Suprapubic skin (tissue), 4 donors: ENCODE measurements at places on chromosomes 2 and 18.

DNA sequence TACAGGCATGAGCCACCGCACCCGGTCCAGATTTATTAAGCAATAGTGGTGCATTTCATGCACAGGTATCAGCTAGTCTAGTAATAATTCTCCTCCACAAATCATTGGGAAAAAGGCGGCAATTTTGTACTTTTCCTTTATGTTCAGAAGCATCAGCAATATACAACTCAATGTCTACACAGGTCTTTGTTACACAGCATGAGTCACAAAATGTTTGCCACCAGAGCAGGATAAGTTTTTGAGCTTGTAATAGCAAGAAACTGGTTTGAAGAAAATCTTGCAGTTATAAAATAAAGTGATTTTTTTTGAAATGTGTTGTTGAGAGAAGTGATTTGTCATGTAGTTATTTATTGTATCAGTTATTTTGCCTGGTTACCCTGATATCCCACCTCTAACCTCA lies 4.8 kb upstream of the ITPRIPL1 start:
- no peaks in the 10 kb centered on the region for H3K36me3 ChIP-seq
- peaks cover 26% of the 10 kb centered on the region for H3K4me1 ChIP-seq
- no peak overlapping the region for H3K27ac ChIP-seq
- H3K27me3 ChIP-seq = peaks cover 21% of the 10 kb centered on the region
- H3K4me3 ChIP-seq = no peak overlapping the region
- no peak for DNase-seq

DNA sequence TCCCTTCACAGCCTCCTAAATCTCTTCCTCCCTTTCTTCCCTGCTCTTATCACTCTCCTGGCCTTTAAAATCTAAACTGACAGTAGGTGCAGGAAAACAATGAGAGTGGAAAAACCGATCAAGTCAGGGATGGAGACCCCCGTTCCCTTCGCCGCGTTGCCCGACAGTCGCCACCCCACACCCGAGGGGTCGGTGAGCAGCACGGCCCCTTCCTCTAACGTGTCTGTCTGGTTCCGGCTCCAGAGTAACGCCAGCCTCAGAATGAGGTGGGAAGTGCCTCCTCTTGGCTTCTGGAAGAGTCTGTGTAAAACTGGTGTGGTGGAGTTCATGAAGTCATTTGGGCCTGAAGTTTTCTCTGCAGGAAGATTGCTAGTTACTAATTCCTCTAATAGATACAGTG lies 138.6 kb downstream of the NFATC1 start:
- no peaks in the 10 kb centered on the region for H3K36me3 ChIP-seq
- no peak for DNase-seq
- no peaks in the 10 kb centered on the region for H3K27me3 ChIP-seq
- no peak overlapping the region for H3K27ac ChIP-seq
- peaks cover 6% of the 10 kb centered on the region for H3K4me1 ChIP-seq

DNA sequence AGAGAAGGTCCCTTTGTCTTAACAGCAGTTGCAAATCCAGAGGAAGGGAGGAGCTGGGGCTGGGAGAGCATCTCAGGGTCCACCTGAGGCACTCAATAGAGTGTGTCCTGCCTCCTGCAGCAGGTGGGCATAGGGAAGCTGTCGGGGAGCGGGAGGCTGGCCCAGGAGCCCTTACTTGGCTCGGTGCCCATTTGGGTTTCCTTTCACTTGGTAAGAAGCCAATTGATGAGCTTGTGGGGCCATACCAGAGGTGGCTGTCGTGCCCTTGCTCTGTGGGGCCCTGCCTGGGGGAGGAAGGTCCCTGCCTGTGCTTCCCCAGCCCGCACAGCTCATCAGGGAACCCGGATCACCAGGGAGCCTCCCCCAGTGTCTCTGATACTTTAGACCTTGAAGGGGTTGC lies 229.7 kb downstream of the DYSF start:
- no peaks in the 10 kb centered on the region for H3K36me3 ChIP-seq
- no peak overlapping the region for H3K4me3 ChIP-seq
- no peak overlapping the region for H3K27ac ChIP-seq
- H3K4me1 ChIP-seq = peaks cover 5% of the 10 kb centered on the region

- peak; percentile 64 for DNase-seq
- H3K4me3 ChIP-seq = no peak overlapping the region
- H3K36me3 ChIP-seq = no peaks in the 10 kb centered on the region
- no peaks in the 10 kb centered on the region for H3K27me3 ChIP-seq
- H3K27ac ChIP-seq = peak overlapping the region; percentile 44
Measured at GRCh38 chr2:173866874-173867618, 98.1 kb downstream of the SP3 start.

- H3K4me1 ChIP-seq = peaks cover 8% of the 10 kb centered on the region
- no peak overlapping the region for H3K4me3 ChIP-seq
- H3K27ac ChIP-seq = no peak overlapping the region
- peaks cover 15% of the 10 kb centered on the region for H3K36me3 ChIP-seq
- H3K27me3 ChIP-seq = no peaks in the 10 kb centered on the region
- DNase-seq = peak; percentile 74
Measured at GRCh38 chr18:79496237-79496977, 100.7 kb downstream of the NFATC1 start.
